ENCODE measurements at places on chromosomes 2 and 18.

DNA sequence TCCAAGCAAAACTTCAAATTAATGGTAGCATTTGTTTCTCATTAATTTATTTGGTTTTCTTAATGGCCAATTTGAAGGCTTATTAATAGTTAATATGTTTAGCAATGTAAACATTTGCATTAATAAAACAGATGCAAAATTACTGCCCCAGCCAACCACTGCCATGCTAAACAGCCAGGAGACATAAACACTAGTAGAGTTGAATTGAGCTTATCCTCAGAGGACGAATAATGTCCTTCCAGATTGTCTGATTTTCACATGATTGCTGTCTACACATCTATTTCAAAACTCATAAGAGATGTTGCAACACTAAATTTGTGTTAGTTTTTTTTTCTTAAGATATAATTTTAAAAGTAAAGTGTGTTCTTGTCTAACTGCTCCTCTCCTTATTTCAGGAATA lies 128.5 kb downstream of the DCC start:
- DNase-seq: no peak

GRCh38 chr2:16900405-16901025 lies 234.9 kb upstream of the CYRIA start:
- DNase-seq: no peak

DNA sequence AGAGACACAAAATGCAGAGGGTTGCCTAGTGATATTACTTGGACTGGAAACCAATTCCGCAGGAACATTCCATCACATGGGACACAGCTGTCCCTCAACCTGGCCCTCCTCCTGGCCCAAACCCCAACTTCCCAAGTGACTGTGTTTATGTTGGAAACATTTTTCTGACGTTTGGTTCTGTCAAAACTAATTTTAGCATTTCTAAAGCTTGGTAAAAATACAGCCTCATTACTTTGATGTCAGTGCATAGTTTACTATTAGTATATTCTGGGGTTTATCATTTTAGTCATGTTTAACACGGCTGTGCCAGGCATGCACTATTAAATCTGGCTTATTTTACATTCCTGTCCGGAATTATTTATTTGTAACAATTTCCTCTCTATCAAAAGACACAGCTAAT lies 69.9 kb downstream of the GLI2 start:
- no peak for DNase-seq

DNA sequence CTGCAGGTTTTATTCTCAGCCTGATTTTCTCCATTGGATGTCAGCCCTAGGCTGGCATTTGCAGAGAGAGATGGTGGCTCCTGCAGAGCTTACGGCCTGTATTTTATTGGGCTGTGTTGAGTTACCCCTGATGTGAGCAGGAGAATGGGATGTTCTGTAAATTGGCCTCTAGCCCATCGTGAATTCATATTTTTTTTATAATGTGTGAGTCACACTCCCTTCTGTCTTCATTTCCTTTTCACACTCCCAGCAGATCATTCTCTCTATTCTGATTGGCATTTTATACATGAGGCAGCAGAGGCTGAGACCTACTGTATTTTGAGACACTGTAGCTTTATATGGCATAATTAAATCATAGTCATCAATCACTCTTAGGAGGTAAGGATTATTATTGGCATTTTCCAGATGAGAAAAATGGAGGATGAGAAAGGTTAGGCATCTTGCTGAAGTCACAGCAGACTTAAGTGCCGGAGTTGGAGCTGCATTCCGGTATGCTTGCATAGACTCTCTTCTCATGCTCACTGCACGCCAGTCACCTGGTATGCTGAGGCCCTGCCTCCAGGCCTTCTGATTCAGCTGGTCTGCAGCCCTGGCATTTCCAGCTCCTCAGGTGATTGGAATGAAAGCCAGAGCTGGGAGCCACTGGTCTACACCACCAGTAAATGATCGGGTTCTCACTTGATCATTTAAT lies 142.4 kb downstream of the NEDD4L start:
- no peak for DNase-seq

DNA sequence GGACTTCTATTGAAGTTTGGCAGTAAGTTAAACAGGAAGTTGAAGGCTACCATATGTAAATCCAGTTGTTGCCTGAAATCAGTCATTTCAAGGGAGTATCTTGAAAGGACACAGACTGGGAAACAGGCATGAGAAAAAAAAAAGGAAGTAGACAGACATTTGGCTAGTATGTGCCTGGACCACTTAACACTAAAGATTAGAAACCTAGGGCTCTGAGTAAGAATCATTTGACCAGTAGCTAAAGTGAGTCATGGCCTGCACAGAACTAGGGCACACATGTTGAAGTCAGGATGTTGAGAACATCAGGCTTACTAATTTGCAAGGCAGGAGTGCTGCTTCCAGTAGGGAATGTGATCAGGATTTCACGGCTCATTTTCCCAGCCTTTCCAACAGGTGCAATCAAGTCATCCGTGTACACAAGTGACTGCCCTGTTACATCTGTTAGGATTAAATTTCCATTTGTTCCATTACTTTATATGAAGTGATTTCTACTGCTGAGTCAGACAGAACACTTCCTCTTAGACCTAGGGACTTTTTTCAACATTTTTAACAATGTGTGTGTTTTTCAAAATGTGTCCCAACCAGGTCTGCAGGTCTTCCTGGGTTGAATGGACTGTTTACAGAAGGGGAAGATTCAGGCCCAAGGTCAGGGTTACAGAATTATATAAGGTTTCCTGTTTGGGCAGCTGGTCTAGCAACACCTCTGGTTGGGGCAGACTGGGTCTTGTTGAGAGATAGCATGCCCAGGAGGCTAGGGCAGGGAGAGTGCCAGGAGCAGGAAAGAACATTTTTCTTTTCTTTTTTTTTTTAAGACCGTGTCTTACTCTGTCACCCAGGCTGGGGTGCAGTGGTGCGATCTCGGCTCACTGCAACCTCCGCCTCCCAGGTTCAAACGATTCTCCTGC lies 145.6 kb downstream of the TGIF1 start:
- DNase-seq: peak; percentile 31

GRCh38 chr2:99787769-99788382 lies 298.1 kb upstream of the REV1 start:
- DNase-seq: no peak

GRCh38 chr2:191612496-191612895 lies 65.4 kb upstream of the NABP1 start:
- DNase-seq: no peak

- DNase-seq: no peak
Observed at GRCh38 chr18:3612315-3612714, 162.3 kb downstream of the TGIF1 start.

DNA sequence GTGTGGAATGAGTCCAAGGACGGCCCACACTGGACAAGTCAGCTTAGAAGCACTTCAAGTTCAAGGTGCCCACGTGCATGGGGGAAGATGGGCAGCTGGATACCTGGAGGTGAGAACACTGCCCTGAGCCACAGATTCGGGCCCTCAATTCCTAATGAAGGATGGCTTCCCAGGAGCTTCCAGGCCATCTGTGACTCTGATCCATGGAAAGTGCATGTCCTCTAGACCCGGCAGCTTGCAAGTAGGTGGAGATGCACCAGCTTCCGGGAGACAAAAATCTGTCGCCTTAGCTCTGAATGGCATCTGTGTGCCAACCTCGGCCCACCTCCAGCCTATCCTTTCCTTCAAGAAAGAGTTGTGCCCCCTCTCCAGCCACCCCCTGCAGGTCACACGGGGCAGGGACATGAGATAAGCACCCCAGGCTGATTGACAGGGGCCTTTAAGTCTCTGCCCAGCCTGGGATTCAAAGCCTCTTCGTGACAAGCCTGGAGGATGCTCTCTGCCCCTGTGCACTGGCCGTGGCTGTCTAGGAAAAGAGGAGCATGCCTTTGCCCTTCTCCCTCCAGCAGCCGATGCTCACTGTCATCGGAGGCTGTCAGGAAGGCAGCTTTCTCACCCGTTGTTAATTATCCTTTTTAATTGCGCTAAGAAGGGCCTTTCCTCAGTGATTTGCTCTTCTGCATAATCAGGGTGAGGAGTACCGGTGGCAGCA lies 65.5 kb downstream of the BIN1 start:
- DNase-seq: no peak
